Esophagus squamous epithelium (tissue), 5 donors: ENCODE measurements at places on chromosomes 5 and 9.

- DNase-seq: no peak
These were observed 1583.2 kb upstream of the WWC1 start for GRCh38 chr5:166708291-166708690.

DNA sequence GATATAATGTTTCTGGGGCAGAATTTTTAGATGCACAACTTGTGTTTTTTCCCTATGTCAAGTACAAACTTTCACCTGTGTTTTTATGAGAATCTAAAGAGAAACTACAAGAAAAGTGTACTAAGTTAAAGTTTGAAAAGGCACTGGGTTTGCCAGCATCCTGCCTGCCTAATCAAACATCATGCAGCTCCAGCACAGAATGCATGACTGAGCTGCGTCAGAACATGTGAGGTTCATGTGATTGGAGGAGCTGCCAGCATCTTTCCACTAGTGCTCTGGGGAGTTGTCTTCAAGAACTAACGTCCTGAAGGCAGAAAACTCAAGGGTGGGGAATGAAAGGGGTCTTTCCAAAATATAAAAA, 46.1 kb upstream of the RIC1 start:
- no peak for DNase-seq

DNA sequence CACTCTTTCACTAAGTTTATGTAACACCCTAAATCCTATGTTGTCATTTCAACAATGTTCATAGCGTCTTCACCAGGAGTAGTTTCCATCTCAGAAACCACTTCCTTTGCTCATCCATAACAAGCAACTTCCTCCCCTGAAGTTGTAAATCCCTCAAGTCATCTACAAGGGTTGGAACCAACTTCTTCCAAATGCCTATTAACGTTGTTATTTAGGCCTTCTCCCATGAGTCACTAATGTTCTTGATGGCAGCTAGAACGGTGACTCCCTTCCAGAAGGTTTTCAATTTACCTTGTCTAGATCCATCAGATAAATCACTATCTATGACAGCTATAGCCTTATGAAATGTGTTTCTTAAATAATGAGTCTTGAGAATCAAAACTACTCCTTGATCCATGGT, 73.3 kb upstream of the TARS1 start:
- no peak for DNase-seq

GRCh38 chr9:65410926-65411325, 125.9 kb upstream of the FOXD4L5 start:
- no peak for DNase-seq

DNA sequence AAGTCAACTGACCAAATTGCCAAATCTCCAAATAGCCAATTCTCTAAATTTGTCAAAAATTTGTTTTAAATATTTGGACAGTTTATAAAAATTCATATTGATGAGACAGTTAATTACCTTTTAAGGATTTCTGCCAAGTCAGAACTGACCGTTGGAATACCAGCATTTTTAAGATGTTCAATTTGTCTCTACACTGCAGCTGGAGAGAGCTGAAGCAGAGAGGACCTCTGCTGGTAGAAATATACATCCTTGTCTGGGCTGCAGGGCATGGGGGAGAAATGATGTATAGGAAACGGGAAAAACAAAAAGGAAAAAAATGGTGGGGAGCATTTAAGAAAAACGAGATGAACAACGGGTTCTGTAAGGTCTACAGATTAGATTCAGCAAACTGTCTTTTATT, 16.8 kb downstream of the NR6A1 start:
- DNase-seq: no peak

DNA sequence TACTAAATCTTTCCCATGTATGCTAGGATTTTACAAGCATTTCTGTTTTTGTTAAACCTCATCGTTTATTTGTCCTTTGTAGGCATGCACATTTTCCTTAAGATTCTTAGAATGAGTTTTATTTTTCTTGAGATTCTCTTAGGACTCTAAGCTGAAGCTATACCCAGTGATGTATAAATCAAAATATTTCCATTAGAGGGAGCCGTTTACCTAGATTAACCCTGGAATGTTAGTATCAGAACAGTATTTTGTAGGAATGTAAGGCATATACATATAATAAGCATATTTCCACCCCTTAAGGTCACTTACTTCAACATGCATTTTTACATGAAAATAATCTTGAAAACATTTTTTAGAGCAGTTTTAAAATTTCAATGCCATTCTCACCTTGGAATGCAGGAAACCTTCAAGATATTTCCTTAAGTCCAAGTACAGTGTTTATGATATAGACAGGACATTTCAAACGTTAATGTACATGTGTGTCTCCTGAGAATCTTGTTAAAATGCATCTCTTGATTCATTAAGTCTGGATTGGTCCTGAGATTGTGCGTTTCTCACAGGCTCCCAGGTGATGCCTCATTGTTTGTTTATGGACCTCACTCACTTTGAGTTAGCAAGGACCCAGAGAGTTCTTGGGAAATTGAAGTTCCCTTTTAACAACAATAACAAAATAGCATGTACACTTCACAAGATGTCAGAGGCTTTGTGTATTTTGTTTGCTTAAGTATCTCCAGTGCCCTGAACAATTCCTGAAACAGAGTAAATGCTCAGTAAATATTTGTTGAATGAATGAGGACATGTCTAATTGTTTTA, 34.9 kb upstream of the FCHO2 start:
- DNase-seq: no peak

GRCh38 chr5:138000102-138000723, 32.7 kb downstream of the FAM13B start:
- DNase-seq: no peak

GRCh38 chr5:65790371-65791163, 68.6 kb downstream of the NLN start:
- no peak for DNase-seq

- DNase-seq: no peak
These were observed 56.9 kb upstream of the MTMR12 start for GRCh38 chr5:32369542-32370155.

- DNase-seq: no peak
These were observed 68.9 kb downstream of the PRDM6 start for GRCh38 chr5:123157791-123158581.

DNA sequence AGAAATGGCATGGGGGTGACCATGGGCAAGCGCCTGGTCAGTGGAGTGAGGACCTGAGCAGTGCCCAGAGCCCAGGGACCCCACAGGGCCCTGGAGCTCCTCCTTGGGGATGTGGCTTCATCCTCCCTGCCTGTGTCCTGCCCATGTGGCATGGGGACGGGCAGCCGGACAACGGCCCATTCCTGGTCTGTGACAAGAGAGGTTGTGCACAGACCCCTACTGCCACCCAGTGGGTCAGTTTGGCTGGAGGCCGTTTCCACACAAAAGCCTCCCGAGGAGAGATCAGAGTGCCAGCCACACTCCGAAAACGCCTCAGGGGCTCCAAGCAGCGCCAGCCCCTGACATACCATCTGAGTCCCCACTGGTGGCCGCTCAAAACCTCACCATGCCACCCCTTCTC, 19.8 kb downstream of the SLC6A18 start:
- DNase-seq: no peak

DNA sequence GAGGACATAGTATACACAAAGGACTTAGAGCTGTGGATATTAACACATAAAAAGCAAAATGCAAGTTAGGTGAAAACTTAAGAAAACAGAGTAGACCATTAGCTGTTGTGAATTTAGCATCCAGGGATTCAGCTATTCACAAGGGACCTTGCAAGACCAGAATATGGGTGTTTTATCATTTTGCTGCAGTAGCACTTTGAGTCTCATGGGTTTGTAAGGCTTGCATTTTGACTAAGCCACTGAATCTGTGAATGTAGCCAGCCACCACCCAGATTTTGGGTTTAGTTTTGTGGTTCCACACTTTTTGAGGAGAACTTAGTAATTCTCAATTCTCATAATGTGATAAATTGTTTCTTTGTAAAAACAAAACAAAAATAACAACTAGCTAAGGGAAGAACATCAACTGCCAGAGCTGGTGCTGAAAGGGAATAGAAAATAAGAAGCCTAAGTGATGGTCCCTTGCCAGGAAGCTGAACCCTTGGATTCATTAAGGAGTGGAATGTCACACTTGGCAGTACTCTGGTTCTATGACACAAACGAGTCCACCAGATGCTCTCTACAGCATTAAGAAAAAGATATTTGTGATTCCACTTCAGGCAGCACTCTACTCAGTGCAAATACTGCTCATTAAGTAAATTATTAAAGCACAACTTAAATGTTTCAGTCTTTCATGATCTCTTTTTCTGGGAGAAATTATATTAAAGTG, 557.4 kb upstream of the ZNF462 start:
- DNase-seq: no peak

- DNase-seq: no peak
These were observed 110.9 kb upstream of the ANKRD55 start for GRCh38 chr5:56343988-56344387.

- DNase-seq: no peak
These were observed 30.4 kb downstream of the PRDM6 start for GRCh38 chr5:123119334-123119986.

DNA sequence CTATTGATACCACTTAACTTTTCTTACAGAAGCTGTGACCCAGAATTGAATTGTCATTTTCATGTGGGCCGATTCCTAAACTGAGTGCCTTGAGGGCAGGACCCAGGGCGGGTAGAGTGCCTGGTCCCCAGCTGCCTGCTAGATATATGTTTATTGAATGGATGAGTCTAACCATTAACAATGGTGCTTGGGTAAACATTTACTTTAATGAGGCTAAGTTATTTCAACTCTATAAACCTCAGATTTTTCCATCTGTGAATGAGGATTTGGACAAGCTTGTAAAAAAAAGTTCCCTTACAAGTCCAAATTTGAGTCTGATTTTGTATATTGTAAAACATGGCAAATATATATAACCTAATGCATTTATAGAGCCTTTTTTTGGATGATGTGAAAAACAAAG, 181.8 kb upstream of the ELL2 start:
- no peak for DNase-seq

DNA sequence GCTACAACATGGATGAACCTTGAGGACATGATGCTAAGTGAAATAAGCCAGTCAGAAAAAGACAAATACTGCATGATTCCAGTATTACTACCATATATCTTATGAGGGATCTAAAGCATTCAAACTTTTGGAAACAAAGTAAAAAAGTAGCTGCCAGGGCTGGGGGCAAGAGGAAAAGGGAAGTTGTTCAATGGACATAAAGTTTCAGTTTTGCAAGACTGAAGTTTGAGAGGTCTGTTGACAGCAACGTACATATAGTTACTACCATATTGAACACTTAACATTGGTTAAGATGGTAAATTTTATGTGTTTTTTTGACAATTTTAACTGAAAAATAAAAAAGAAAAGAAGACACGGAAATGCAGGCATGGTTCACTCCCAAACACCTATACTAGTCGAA, 77.6 kb downstream of the MAPKAP1 start:
- no peak for DNase-seq

DNA sequence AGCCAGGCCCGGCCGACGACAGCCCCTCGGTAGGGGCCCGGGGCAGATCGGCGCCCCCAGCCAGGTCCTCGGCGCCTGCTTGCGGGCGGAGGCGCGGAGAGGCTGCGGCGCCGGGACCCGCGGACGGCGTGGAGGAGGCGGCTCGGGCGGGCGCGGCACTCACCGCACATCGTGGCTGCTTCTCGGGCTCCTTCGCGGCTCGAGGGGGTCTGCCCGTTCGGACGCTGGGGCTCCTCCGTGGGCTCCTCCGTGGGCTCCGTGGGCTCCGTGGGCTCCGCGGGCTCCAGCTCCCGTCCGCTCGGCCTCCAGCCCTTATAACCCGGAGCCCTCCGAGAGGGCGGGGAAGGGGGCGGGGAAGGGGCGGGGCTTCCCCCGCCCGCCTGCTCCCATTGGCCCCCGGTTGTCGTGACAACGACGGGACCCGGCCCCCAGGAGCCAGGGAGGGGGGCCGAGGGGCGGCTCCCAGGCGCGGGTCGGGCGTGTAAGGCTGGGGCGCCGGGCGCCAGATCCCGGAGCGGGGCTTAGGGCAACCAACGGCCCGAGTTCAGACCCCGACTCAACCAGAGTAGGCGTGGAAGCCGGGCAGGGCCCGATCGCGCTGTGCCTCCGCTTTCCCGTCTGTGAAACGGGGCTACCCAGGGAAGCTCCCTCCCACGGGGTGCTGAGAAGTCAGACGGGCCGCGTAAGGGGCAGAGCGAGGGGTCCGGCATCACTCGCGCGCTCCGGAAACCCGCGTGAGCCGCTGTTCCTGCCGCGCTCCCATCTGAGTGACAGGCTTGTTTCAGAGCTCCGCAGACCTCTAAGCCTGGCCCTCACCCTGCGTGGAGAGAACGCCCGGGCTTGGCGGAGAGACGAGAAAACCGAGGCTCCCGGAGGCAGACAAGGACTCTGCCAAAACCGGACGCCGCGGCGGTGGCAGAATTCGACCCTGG, at the start of gene GFPT2:
Gene GFPT2 (minus strand): TSS at position 289 of the 932 bp plus-strand sequence. CDS start 119 bp downstream, at position 170.
- no peak for DNase-seq

GRCh38 chr9:127263664-127264063, 910 bp upstream of the GARNL3 start:
- DNase-seq: no peak

DNA sequence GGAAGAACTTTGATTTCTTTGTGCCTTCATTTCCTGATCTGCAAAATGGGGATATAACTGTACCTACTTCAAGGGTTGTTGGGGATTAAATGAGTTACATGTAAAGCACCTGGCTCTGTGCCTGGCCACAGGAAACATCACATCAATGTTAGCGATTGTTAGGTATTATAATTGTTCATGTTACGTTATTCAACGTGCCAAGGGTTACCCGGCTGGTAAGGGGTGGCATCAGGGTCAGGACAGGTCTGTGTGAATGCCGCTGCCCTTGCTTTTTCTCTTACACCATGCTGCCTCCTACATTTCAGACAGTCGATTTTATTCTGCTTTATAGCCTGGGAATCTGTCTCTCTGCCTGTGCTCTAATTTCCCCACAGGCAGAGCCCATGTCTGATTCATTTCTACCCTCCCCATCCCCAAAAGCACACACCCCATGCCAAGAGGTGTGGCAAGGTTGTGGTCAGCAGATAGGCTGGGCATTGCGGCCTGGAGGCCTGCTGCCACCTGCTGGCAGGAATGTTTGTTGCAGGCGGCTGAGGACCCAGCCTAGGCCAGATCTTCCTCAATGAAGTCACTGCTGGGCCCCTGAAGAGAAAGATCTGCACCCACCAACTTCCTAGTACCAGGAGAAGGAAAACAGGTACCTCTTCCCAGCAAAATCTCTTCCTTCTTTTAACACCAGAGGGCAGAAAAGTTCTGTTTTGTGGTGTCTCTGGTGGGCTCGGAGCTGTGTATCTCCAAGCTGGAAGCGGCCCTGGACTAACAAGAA, 5.3 kb downstream of the ANKS6 start:
- peak; percentile 18 for DNase-seq
